ENCODE measurements at places on chromosomes 16 and 17.

DNA sequence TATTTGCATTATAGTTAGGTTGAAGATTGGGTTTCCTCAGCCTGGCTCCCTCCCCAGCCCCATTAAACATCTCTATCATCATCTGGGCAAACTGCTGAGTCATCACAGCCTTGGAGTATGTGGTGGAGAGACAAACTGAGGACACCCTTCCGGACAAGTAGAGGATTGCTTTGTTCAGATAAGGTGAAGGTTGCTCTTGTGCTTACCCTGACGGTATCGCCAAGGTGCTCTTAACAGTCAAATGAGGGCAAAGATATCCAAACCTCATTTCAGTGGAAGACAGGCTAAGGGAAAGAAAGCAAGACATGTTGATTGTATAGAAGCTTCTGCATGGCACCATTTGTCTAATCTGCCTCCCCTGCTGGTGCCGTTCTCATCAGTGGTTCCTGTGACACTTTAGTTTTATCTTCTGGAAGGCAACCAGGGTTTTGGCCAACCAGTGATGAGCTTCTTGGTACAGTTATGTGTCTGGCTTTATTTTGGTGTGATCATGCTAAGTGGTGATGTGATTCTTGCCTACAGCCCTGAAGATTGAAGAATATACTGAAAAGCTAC is 56.9 kb upstream of the LGALS9 start:
- no peak for DNase-seq

- DNase-seq = no peak
Observed at GRCh38 chr16:12046651-12047050, 70.1 kb downstream of the SNX29 start.

GRCh38 chr17:66950886-66951604 is 13.5 kb upstream of the CACNG4 start:
- no peak for DNase-seq

GRCh38 chr17:29682987-29683386 is 60.3 kb upstream of the CORO6 start:
- no peak for DNase-seq

DNA sequence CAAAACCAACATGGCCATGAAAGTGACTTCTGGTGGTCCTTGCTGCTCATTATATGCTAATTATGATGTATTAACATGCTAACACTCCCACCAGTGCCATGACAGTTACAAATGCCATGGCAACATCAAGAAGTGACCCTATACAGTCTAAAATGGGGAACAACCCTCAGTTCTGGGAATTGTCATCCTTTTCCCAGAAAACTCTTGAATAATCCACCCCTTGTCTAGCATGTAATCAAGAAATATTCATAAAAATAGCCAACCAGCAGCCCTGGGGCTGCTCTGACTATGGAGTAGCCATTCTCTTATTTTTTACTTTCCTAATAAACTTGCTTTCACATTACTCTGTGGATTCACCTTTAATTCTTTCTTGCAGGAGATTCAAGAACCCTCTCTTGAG is 35.9 kb downstream of the DNAJA2 start:
- no peak for DNase-seq
